Neural crest cell (in vitro differentiated cells): ENCODE measurements at places on chromosomes 7 and 10. TPM values are rescaled to one million over a fixed set of nuclear protein-coding genes. Genes with fewer than 3 reads are reported as not detected.
A peak's percentile ranks its signal among the peaks of the same experiment; 100 is the strongest.

- no peak for DNase-seq
Observed at GRCh38 chr10:128645486-128645885, 519.3 kb upstream of the MKI67 start.

DNA sequence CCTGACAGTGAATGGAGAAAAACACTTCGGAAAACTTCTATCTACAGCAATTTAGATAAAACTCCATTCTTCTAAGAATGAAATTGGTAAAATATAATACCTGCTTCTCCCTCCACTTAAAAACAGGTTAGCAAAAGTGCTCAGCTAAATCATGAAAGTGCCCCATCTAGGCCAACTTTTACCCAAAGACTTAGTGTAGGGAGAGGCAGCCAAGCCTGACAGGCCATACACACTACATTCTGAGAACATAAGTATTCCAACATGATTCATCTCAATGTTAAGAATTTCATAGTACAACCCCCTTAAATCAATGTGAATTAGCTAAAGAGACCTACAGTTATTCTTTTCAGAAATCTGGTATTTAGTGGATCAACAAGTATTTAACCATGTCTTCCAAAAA, 7.2 kb downstream of the FAM3C start:
- DNase-seq, result no peak

DNA sequence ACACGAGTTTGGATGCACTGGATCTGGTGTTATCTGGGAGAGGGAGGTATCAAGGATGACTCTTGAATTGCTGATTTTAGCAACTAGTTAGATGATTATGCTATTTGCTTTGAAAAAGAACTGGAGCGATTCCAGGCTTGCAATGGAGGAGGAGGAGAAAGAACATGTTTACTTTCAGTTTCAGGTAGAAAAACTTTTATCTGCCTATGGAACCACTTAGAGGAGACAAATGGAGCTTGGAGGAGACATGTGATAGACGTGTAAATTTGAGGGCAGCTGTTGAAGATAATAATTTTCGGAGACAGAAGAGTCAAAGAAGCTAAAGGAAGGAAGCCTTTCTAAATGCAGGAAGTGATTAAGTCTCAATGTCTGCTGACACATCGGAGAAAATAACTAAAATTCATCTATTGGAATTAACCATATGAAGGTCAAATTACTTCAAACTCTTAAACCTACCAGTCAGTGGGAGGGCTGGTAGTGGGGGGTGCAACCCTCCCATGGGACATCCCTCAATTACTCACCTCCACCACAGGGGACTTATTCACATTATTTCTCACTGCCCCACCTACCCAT, 56.4 kb upstream of the GNAI1 start:
- DNase-seq, result no peak

DNA sequence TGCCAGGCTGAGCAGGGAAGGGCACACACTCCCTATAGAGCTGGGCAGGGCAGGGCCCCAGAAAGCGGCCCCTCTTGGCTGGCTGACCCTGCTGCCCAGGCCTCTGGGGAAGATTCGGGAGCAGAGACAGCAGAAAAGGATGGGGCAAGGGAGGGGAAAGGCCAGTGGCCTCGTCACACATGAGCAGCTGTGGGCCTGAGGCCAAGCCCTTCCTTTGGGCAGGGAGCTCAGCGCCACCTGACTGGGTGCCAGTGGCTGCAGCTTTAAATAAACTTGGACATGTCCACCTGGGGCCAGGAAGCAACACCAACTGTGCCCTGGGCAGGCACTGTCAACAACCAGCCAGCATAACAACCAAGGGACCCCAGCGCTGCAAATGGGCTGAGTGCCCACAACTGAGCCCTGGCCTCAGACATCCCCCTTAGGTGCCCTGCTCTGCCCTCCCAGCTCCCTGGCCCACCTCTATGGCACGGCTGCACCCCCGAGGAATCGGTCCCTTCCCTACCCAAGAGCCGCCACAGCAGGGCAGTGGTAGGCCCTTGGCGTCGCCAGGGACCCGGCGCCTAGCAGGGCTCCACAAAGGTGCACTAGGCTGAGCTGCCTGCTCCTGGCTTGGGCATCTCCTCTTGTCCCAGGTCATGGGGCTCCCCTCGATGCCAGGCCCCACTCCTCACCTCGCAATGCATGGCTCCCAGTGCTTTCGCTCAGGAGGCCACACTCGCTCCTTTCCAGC, 2.6 kb downstream of the CAMK2B start:
- DNase-seq, result no peak

GRCh38 chr7:43760861-43761260, 2.4 kb downstream of the BLVRA start:
- no peak for DNase-seq

GRCh38 chr10:55476129-55476528, 675.1 kb upstream of the PCDH15 start:
- DNase-seq, result no peak

DNA sequence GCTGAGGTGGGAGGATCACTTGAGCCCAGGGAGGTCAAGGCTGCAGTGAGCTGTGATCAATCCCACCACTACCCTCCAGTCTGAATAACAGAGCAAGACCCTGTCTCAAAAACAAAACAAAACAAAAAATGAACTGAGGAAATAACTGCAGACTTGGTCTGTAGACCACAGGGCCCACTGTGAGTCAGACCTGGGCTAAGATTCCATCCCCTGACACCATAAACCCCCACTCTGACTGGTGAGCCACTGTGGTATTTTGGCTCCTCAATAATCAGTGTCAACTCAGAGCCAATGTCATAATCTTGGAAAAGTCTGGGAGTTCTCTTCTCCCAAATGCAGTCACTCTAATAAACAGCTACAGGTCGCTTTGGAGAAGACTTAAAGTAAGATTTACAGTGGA, 24.0 kb upstream of the ERCC6 start:
- DNase-seq, result no peak

DNA sequence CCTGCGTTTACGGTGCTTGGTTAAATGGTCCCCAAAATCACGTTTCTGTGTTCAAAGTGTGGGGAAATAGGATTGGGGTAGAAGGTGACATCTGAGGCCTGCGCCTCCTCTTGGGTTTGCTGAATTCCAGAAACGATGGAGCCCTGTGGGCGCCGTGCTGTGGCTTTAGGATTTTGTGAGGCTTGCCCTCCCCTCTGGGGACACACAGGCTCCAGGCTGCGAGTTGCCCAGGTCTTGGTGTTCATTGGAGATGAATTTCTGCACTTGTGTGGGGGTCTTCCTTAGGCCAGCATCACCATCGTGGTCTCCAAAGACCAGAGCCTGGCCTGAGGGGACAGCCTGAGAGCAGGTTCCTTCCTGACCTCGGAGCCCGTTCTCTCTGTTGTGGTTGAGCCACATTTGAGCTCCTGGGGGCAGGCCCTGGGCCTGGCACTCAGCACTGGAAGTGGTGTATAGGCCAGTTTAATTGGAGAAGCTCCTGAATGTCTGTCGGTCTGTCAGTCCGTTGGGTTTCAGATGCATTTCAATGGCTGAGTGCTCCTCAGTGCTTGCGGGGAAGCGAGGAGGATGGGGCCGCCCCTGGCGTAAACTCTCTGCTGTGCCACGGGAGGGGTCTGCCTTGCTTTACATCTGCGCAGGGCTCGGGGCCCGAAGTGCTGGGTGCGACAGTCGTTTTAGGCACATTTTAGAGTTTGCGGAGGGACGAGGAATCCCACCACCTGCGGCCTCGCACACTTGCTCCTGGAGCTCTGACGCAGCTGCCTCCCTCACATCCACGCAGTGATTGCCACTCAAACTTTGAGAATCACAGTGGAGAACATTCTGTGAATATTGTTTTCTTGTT, 71.7 kb downstream of the DNAJB6 start:
- no peak for DNase-seq

- no peak for DNase-seq
Observed at GRCh38 chr7:11449316-11449715, 382.7 kb downstream of the THSD7A start.

DNA sequence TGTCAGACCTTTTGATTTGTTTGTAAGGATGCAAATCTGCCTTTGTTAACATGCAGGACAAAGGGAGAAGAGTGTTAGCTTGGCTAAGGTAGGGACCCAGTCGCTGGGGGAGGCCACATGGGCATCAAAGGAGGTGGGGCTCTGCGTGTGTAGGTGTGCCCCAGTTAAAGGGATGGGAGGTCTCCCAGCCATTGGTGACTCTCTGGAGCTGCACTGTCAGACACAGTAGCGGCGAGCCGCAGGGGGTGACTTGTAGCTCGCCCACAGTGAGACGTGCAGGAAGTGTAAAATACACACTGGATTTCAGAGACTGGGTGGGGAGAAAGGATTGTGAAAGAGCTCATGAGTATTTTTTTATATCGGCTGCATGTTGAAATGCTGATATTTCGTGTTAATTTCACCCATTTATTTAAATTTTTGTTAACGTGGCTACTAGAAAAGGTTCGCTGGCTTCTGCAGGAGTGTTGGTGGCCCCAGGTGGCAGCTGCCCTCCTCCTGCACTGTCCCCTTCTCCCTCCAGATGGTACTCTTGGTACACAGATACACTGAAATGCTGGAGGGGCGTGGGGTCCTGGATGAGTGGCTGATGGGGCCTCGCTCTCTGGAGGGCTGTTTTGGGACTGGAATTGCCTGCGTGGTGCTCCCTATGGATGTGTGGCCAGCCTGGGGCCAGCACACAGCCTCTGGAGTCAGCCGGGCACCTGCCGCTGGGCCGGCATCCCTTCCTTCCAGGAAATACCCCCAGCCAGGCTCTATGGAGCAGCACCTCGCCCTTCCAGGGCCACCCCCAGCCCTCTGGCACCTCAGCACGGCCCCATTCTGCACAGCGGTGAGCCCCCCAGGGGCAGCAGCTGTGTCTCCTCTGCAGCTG, 59.2 kb downstream of the LHPP start:
- no peak for DNase-seq

DNA sequence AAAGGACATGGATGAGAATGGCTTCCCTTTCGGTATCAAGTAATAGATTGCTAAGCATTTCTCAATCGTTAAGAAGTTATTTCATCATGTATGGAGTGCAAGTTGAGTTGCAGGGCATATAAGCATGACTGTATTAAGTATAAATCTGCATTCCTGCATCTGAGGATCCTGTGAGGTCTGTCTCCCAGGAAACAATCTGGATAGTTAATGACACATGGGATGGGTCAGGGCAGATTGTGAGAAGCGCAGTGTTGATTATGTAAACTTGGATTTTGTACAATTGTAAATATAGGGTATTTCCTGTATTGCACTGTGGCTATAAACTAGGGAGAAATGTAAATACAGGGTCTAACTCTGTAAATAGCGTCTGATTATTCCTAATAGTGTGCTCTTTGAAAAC, 102.6 kb downstream of the PLXDC2 start:
- no peak for DNase-seq

- no peak for DNase-seq
Observed at GRCh38 chr10:65348637-65349036, 1577.2 kb upstream of the LRRTM3 start.

DNA sequence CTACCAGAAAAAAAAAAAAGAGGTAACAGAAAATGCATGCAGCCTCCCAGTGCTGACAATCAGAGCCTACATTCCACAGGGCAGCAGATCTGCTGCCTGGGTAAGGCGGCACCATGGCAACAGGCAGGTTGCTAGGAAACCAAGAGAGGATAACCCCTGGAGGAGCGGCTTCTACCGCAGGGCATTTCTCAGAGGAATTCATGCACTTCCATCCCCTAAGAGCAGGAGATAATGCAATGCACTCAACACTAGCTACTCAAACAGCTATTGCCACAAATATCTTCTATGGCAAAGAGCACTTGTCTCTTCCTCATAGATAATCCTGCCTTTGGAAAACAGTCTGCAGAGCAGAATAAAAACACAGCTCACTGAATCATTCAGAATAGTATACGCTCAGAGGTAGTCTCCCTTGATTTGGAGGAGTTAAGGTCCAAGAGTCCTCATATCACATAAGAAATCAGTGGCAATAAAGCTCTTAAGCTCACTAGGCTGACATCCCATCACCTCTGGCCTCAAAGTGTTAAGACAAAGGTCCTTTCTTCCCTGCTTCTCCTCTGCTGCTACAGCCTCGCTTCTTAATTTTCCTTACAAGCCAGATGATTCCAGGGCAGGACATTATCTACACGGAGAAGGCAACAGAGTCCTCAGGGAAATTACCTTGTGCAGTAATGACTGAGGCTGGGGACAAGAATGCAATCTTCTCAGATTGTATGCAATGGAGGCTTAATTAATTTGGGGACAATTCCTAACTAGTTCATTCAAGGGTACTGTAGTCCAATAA, 10.7 kb downstream of the PSAP start:
- peak; percentile 87 for DNase-seq

DNA sequence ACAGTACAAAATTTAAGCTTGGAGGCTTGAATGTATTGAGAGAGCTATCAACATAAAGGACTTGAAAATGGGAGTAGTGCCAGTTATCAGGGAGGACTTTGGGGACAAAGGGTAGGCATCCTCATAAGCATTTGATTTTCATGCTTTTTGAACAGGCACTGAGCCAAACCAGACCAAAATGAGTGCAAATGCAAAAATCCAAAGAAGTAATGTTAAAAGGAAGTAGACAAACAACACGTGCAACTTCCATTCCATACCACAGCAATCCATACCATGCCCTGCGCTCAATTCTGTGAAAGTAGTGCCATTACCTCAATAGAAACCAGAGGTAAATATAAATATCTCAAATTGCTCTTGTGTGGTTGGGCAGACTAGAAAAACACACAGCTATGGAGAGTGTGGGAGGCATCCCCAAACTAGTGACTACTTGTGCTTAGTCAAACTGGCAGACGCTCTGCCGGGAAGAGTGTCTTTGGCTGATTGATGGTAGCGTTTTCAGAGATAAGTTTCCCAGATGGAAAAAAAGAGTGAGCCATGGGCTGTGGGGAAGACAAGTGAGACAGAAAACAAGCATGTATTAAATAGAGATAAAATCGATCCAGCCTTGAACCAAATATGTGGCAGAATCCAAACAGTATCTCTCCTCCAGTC, 161.5 kb downstream of the CREB5 start:
- no peak for DNase-seq

The NPY4R gene
- total RNA-seq, result not detected in 2 replicates

The ANAPC16 gene
- 53.2 and 57.5 TPM in 2 replicates for total RNA-seq

The CADPS2 gene
- total RNA-seq, result 3.1 and 3.7 TPM in 2 replicates

The SPDYE5 gene
- not detected in 2 replicates for total RNA-seq

The ZNF655 gene
- total RNA-seq, result 56.0 and 57.0 TPM in 2 replicates
